Islet precursor cell (in vitro differentiated cells): ENCODE measurements at places on chromosomes 7 and 10.

- no peak for DNase-seq
Observed at GRCh38 chr7:55211726-55212125, 153.4 kb upstream of the LANCL2 start.

- no peak for DNase-seq
Observed at GRCh38 chr7:41163991-41164390, 538.9 kb downstream of the INHBA start.

GRCh38 chr7:132292803-132293202 lies 283.5 kb downstream of the PLXNA4 start:
- DNase-seq: peak; percentile 58

DNA sequence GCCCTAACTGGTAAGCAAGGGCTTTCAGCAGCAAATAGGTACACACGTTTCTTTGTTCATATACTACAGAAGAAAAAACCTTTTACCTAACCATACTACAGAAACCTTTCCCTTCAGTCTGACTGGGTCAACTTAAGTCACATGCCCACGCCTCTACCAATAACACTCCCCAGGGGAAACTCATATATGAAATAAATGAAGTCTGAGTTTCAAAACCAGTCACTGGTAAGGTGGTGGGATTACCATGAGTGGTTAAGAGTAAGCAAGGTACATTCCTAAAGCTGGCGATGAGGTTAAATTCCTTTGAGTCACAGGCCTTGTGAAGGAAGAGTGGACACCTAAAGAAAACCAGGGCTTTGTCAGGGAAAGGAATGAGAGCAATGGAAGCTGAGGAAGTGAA lies 21.4 kb upstream of the KIF20B start:
- DNase-seq: no peak

DNA sequence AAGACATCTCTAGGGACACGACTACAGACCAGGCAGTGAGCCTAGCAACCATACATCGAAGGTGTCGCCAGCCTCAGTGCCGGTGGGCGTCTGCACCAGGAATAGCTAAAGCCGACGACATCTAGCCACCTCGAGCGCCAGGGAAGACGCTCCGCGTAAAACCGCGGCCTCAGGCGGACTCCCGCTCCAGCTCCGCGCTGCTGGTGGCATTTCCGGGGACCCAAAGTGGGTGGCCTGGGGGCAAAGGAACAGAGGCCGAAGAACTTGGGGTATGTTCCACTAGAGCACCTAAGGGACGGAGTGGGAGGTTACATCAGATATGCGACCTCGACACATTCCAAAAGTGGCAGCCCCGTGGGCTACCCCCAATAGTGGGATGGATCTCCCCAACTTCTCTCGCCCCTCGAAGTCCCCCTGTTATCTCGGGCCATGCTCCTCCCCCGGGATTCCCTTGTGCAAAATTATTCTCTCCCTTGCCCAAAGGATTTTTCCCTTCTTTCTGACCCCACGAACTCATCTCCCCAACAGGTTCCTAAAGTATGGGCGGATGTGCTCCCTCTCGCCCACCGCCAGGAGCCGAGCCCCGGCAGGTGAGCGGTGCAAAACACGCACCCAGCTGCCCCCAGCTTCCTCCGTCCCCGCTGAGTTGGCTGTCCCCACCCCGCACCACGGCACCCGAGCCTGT lies 1.2 kb downstream of the KCNMA1 start:
- peak; percentile 57 for DNase-seq

GRCh38 chr10:129642427-129642826 lies 175.4 kb downstream of the MGMT start:
- DNase-seq: peak; percentile 88

- DNase-seq: no peak
Observed at GRCh38 chr7:82419200-82419599, 24.4 kb downstream of the CACNA2D1 start.

GRCh38 chr10:100742076-100742771 lies 3.2 kb upstream of the PAX2 start:
- no peak for DNase-seq

- DNase-seq: no peak
Observed at GRCh38 chr10:124075231-124075955, 18.0 kb downstream of the CHST15 start.

- DNase-seq: no peak
Observed at GRCh38 chr10:619710-620109, 69.8 kb downstream of the DIP2C start.

DNA sequence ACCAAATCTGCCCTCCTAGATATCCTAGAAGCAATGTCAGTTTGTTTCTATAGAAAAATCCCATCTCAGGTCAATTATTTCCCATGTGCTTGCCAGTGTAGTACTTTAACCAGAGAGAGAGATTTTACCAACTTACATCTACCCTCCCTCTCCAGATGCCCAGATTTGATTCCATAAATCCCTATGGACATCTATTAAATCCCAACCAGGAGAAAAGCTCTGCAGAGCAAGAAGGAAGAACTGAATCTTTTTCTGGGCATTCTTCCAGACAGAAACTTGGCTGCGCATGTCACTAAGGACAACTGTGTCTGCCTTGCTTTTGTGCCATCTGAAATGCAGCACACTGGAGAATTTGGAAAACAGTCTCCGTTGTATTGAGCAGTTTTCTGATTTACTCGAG lies 597.6 kb downstream of the SORCS1 start:
- DNase-seq: no peak

- peak; percentile 55 for DNase-seq
Observed at GRCh38 chr10:69319841-69320316, 41.6 kb downstream of the HK1 start.

DNA sequence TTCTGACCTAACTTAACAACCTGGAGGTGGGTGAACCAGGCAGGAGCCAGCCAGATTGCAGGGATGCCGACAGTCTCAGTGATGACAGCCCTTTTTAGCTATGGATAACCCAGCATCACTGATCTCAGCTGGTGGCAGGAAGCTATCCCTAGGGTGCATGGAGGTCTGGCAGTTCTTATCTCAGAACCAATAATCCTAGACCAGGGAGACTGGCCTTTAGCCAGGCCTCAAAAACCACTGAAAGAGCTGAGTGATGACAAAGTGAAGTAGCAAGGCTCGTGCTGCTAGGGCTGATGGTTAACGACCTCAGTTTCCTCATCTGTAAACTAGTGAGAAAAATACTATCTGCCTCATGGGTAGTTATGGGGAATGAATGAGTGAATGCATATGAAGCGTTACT lies 112.5 kb downstream of the RALA start:
- DNase-seq: peak; percentile 56

DNA sequence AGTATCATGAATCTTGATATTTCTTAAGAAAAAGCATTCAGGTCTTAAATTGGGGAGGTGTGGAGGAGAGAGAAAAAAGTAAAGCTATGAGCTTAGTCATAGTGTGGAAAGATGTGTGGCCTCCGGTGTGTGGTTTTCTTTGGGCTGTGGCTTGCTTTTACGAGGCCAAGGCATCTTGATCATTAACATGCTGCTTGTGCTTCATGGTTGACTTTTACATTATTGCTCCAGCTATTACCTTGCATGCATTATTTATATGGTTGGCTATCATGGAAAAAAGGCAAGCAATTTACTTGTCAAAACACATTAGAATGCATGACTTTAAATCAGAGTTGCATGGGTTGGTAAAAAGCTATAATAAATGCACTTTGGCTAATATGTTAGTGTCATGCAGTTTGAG lies 300.7 kb upstream of the ADARB2 start:
- no peak for DNase-seq

DNA sequence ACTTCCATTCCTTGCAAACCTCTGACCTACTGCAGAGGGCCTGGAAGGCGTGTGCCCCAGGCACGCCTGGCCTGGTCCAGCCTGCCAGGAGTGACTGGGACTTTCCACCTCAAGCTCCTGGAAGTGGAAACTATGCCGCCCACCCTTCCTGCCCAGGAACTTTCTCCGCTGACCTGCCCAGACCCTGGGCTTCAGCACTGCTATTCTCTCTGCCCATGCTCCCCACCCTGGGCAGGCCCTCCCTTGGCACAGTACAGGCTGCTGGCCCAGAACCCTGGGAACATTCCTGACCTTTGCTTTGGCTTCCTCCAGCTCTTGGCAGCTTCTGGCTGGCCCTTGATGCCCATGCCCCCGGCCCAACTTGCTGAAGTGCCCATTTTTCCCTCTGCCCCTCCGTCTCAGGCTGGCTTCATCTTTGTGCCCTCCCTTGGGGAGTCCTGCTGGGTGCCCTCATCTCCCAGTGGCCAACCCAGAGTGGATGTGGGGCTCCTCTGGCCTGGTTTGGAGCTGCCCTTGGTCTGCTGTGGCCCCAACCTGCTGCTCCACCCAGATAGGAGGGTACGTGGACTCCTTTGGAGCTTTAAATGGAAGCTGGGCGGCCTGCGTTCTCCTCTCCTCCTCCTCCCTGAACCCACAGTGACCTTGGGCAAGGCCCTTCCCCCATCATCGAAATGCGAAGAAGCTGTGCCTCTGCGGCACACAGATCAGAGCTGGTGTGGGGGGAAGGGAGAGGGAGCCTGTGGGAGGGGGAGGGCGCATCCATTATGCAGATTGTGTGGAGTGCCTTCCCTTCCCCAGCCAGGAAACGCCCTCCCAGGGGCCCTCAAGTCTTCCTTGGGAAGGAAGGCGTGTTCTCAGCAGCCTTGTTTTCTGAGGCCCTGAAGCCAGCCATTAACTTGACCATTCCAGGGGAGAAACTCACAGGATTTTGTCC lies 3.4 kb downstream of the MMRN2 start:
- peak; percentile 91 for DNase-seq

DNA sequence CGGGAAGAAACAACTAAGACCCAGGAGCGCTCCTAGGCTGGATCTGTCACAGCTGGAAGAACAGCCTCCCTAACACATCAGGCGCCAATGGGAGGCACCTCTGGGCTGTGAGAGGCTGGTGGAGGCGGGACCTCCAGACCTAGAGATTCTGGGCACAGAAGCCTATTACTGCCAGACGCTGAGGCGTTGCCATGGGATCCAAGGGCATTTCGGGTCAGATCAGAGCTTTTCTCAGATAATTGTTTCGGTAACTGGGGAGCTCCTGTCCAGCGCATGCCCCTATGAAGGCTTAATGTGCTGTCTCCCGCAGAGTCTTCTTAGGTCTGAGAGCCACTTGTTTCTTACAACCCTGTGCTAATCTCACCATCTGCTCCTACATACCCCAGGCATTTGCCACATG lies 339.2 kb downstream of the ZNF716 start:
- DNase-seq: no peak

DNA sequence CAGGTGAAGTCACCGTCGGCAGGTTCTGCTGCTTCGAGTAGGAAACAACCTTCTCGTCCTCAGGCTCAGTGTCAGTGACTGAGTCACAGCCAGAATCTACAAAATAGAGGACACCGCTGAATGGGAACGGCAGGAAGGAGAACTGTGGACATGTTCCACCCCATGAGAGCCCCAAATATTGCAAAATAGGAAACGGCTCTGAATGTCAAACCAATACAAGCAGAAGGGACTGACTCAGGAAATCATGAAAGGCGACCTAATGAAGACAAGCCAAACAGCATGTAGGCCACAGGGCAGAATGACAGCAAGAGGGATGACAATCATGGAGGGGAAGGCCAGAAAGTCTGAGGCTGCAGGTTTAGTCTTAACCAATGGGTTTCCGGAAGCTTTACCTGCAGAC lies 63.5 kb downstream of the PIK3AP1 start:
- no peak for DNase-seq

- no peak for DNase-seq
Observed at GRCh38 chr7:23852135-23852534, 142.1 kb downstream of the STK31 start.
